ENCODE measurements at places on chromosomes 6 and 20. TPM values are rescaled to one million over a fixed set of nuclear protein-coding genes. Genes with fewer than 3 reads are reported as not detected.

The GSTA3 gene
- polyA plus RNA-seq, result not detected

The MRAP2 gene
- 0.75 TPM for polyA plus RNA-seq

The IYD gene
- polyA plus RNA-seq, result not detected

DNA sequence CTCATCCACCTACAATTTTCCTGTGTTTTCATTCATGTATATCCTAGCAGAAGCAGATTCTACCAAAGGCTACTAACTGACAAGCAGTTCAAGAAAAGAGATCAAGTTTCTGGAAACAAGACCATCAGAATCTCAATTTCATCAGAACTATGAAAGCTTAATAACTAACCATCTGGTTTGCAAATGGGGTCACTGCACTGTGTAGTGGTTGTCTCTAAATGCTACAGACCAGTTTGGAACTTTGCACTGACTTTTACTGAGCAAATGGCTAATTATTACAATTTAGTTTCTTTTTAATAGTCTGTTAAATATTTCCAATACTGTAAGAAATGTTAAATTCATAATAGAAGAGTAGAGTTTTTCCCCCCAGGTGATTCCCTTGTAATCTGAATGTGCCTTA, 64.5 kb downstream of the REPS1 start:
- no peak for DNase-seq

DNA sequence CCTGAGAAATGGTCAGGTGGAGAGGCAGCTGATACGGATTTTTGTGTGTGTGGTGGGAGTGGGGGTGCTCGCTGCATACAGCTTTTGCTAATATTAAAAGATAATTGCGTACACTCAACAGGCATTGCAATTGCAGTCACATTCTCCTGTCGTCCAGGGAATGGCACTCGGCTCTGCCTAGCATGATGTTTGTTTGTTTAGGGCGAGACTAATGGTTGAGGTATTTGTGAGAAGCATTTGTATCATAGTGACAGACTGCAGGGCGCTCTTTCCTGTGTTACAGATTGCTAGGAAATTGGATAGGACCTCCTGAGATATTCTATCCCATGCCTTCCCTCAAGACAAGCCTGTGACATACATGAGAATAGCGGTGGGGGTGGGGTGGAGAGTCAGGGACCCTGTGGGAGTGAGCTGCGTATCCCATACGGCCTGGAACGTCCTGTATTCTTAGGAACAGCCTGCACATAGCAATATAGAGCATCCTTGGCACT, 207.4 kb downstream of the SOX4 start:
- peak; percentile 89 for DNase-seq

- no peak for DNase-seq
Observed at GRCh38 chr6:144158133-144158532, 7.8 kb downstream of the STX11 start.

- no peak for DNase-seq
Observed at GRCh38 chr6:53230775-53231467, 82.3 kb upstream of the GCM1 start.

- no peak for DNase-seq
Observed at GRCh38 chr6:150764334-150765066, 101.0 kb upstream of the MTHFD1L start.

- DNase-seq, result no peak
Observed at GRCh38 chr20:32216179-32217142, 8.8 kb downstream of the POFUT1 start.

GRCh38 chr6:109800771-109801170, 109.7 kb downstream of the FIG4 start:
- DNase-seq, result no peak

- peak; percentile 68 for DNase-seq
Observed at GRCh38 chr6:40997234-40997957, 41.6 kb downstream of the UNC5CL start.

GRCh38 chr20:57440678-57441509, 49.7 kb downstream of the RBM38 start:
- DNase-seq, result no peak

- DNase-seq, result no peak
Observed at GRCh38 chr6:21173031-21173430, 420.5 kb upstream of the SOX4 start.

DNA sequence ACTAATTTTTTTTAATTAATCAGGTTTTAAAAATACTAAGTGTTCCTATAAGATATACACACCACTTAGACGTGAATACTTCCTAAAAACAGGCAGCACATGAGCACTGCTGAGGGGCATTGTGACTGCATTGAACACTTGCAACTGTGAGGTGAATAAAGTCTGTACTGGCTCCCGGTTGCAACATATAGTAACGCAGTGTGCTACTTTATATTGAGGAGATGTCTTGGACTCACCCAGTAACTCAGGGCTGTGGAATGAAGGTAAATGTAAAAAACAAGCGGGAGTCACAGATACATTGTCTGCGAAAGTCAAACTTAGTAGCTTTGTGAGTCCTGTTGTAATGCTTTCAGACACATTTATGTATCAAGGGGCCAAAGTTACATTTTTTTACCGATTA, 17.0 kb upstream of the HLA-A start:
- no peak for DNase-seq

Measured in A549 (cell line).